Hematopoietic multipotent progenitor cell (in vitro differentiated cells): ENCODE measurements at places on chromosomes 6 and 20.

- DNase-seq = no peak
Observed at GRCh38 chr6:152096863-152097496, 289.5 kb downstream of the ESR1 start.

- DNase-seq = no peak
Observed at GRCh38 chr20:31861135-31861384, 9.3 kb downstream of the DUSP15 start.

- no peak for DNase-seq
Observed at GRCh38 chr6:63114610-63115211, 96.6 kb upstream of the FKBP1C start.

- DNase-seq = no peak
Observed at GRCh38 chr6:5162355-5162754, 77.2 kb downstream of the PPP1R3G start.

DNA sequence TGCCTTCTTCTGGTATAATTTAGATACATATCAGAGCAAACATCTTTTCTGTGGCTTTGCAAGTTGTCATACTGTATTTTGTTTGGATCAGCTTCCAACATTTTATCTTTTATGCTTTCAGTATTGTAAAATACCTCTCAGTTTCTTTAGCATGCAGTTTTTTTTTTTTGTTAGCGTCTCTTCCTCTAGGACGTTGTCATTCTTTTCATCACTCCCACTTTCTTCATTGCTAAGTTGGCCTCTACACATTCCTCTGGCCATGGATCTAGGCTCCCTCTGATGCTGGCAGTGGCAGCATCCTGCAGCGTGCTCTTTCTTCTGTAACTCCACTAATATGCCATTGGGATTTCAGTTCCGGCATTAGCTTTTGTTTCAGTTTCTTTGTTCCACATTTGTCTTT lies 21.7 kb downstream of the RPRD1B start:
- DNase-seq = no peak

DNA sequence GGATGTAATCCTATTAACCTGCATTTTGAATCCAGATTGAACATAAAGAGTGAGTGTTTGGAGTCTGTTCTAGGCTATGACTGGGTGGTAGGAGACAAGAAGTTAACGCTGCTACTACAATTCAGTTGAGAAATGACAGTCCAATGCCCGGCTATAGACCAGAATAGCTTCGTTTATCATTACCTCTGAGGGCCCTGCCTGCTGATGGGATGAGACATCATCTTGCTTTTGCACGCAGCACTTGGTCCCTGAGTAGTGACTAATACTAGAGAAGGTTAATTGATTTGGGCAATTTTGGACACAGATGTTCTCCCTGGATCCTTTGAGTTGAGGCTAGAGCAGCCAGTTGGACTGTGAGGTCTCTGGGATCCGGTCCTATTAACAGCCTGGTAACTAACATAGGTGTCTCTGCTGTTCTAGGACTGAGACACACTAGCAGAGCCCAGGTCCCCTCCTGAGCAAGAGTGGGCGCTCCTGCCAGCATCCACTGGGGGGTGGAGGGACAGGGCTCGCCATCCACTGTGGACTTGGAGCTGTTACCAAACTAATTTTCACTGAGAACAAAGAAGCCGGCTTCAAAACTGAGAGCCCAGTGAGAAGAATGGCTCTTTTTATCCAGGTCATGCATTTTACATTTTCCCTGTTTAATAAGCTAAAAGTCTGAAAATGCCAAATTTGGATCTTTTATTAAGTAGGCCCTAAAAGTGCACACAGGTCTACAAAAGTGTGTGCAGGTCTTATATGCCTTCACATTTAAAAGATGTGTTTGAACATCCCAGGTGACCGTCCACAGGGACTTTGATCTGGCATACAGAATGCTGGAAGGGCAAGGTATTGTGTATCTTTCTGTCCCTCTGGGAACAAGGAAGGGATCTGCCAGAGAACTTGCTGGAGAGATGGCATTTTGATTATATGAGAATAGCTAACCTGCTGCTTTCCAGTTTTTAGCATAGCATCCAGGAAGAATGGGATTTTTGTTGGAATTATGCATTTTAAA lies 212.5 kb downstream of the CDH4 start:
- no peak for DNase-seq

- DNase-seq = no peak
Observed at GRCh38 chr20:760751-761417, 7.4 kb downstream of the SLC52A3 start.

- no peak for DNase-seq
Observed at GRCh38 chr6:36626636-36627035, 32.5 kb downstream of the SRSF3 start.

GRCh38 chr6:158503222-158503621 lies 56.7 kb upstream of the TMEM181 start:
- no peak for DNase-seq

GRCh38 chr6:128929869-128930268 lies 46.9 kb downstream of the LAMA2 start:
- DNase-seq = no peak

DNA sequence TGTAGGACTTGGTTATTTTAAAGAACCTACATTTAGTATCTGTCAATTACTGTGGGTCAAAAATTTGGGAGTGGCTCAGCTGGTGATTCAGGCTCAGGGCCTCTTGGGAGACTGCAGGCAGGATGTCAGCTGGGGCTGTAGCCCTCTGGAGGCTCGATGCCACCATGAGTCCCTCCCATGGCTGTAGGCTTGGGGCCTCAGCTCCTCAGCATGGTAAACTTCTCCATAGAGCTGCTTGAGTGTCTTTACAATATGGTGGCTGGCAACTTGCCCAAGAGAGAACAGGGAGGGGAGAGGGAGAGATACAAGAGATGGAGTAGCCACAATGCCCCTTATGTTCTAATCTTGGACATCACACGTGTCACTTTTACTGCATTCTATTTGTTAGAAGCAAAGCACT lies 470.4 kb downstream of the CDH26 start:
- DNase-seq = no peak
